ENCODE measurements at places on chromosomes 7 and 10.

- peak; percentile 34 for DNase-seq
Measured at GRCh38 chr7:27148756-27149641, 1.4 kb upstream of the HOXA6 start.

DNA sequence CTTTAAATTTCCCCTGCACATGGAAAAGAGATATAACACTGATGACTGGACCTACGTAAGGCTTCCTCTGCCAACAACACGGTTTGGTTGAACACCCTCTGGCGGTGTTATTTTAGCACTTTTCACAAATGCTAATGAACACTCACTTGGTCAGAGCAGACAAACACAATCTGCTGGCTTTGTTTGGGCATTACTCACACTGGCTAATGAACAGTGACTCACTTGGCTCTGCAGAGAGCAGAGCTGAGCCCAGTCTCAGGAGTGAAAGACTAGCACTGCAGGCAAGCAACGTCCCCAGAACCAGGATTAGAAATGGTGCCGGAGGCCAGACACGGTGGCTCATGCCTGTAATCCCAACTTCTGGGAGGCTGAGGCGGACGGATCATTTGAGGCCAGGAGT is 430.8 kb downstream of the PLXNA4 start:
- peak; percentile 52 for DNase-seq

DNA sequence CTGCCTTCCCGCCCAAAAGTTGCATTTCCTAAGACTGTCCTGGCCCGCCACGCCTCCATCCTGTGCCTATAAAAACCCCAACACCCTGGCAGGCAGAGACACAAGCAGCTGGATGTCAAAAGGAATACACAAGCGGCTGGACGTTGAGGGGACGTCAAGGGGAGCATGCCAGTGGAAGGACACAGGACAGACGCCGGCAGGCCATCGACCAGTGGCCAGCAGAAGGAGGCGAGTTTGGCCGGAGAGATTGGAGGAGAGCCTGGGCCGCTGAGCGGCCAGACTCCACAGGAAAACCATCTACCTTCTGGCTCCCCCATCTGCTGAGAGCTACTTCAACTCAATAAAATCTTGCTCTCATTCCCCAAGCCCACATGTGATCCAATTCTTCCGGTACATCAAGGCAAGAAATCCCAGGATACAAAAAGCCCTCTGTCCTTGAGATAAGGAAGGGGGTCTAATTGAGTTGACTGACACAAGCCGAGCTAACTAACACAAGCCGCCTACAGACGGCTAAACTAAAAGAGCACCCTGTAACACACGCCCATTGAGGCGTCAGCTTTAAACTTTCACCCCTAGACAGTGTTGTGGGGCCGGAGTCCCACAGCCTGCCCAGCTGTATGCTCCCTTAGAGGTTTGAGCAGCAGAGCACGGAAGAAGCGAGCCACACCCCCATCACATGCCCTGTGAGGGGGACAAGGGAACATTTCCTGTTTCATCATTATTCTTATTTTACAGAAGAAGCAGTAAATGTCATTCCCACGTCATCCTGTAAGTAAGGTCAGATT is 150.3 kb upstream of the PHYHIPL start:
- DNase-seq = no peak

DNA sequence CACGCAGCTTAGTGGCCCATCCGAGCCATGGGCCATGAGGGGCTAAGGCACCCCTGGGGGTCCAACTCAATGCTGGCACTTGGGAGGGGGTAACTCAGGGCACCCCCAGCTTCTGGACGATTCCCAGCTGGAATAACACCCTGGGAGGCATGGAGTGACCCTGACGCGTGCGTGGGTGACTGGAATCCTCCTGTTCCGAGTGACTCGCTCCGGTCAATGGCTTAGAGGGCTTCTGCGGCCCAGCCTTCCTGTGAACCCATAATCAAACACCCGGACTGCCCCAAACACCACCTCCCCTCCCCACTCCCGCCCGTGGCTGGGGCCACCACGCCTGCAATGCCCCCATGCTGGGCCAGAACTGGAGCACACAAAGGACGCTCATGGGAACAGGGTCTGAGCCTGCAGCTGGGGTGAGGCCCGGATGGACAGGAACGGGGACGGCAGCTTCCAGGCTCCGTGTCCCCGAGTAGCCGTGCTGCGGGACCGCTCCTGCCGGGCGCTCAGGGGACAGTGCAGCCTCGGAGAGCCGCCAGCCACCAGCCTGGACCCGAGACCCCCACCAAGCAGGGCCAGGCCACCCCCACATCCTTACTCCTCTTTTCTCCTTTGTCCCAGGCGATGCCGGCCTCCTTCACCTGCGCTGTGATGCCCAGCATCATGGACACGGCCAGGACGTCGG is 8.5 kb downstream of the INTS1 start:
- no peak for DNase-seq

- DNase-seq = peak; percentile 96
Measured at GRCh38 chr7:95608359-95609173, 12.2 kb upstream of the PDK4 start.

DNA sequence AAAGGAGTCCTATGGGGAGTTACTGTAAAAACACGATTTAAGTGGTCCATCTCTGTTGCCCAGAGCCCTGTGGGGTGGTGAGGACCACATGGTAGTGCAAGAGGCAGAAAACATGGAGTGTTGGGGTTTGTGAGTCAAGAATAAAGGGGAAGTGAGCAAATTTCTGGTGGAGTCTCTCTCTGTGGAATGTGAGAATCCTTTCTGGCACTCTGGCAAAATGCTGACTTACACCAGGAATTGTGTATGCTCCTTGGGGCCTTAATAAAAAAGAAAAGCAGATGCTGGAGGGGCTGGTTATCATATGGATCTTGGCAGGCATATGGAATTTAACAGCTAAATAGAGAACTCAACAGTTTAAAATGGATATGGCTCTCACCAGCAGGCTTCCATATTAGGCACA is 486.0 kb downstream of the TNS3 start:
- DNase-seq = no peak

DNA sequence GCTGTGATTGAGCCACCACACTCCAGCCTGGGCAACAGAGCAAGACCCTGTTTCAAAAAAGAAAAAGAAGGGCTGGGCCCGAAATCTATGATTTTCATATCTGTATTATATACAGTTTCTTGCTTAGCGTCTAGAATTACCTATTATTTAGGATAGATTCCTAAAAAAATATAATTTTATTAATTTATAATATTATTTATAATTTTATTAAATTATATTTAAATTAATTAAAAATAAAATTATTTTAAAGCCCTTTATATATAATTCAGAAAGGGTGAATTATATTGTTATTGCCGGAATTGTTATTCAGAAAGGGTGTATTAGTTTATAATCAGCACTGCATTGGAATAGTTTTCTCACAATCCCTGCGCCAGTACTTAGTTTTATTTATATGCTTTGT is 14.5 kb downstream of the PPP1R9A start:
- no peak for DNase-seq

DNA sequence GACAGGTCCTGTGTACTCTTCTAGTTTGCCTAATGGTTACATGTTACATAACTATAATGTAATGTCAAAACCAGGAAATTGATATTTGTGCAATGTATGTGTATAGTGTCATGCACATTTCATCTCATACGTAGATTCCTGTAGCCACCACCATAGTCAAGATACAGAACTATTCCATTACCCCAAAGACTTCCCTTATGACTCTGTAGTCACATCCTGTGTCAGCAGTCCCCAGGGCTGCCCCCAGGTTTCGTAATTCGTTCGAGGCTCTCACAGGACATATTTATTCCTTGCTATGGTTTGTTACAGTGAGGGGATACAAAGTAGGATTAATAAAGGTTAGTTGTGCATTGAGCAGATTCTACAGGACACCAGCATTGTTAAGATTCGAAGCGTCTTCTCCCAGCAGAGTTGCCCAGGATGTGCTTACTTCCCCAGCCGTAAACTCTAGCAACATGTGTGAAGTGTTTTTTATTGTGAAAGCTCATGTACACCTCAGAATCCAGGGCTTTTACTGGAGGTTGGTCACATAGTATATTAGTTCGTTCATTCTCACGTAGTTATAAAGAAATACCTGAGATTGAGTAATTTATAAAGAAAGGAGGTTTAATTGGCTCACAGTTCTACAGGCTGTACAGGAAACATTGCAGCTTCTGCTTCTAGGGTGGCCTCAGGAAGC is 18.6 kb downstream of the RABGEF1 start:
- no peak for DNase-seq

DNA sequence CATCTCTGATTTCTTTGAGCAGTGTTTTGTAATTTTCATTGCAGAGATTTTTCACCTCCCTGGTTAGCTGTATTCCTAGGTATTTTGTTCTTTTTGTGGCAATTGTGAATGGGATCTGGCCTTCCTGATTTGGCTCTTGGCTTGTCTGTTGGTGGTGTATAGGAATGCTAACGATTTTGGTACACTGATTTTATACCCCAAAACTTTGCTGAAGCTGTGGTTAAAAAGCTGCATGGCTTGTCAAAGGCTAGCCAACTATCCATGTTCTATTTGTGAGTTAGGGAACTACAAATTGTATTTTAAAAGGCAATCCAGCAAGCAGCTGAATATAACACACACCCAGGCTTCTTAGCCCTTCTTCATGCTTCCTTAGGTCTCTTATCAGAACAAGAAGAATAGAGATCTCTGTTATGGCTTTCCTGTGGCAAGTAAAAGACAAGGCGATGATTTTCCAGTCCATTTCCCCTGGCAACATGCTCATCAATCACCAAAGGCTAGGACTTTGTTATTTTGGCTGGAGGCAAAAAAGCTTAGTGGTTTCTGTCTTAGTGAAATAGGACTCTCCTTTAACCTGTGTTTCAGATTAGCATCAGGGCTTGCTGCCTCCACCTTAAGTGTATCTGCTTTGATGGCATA is 77.5 kb downstream of the CDK6 start:
- peak; percentile 35 for DNase-seq

DNA sequence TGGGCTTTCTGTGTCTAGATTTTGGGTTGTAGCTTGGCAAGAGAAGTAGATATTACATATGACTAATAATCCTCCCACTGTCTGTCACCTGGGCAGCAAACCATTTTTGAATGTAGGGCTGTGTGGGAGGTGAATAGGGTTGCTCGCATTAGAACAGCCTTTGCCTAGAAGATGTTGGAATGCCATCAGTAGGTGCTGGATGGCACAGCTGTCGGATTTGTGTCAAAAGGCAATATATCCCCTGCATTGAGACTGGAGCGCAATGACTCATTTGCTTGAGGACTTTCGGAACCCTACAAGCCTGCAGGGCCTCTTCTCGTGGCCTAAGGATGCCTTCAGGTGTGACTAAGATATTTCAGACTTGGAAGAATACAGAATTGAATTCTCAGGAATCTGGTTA is 323.8 kb downstream of the GPR158 start:
- DNase-seq = no peak

DNA sequence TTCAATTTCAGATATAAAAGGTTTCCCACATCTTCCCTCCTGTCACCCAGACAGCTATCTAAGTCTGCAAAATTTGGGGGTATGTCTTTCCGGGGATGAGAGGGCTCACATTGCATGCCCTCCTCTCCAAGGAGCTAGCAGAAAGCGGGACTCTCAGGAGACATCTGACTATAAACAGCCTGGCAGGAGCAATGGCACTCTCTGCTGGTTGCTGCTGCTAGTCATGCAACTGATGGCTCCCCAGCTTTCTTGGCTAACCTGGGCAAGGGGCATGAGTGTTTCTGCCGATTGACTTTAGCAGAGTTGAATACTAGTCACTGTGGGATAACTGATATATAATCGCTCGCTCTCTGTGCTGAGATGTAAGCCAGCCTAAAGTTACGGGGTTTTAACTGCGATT is 12.0 kb downstream of the TBX20 start:
- DNase-seq = no peak
